ENCODE measurements at places on chromosomes 2 and 18.

DNA sequence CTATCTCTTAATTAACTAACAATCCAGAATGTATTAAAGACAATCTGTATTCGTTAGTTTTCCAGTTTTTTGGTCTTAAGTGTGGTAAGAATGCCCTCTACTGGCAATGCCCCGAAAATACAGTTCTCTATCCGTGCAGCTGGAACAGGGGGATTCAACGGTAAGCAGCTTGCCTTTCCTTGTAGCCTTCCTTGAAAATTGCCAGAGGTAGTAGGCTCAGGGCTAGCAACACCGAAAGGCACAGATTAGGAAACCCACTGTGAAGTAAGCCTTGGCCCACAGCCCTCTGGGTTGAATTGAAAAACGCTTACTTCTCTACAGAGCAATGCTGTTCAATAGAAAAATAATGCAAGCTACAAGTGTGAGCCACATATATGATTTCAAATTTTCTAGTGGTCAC, 17.1 kb upstream of the VPS4B start:
- H3K27me3 ChIP-seq, result no peaks in the 10 kb centered on the region
- no peak overlapping the region for H3K27ac ChIP-seq
- no peaks in the 10 kb centered on the region for H3K36me3 ChIP-seq
- DNase-seq, result peak; percentile 12

DNA sequence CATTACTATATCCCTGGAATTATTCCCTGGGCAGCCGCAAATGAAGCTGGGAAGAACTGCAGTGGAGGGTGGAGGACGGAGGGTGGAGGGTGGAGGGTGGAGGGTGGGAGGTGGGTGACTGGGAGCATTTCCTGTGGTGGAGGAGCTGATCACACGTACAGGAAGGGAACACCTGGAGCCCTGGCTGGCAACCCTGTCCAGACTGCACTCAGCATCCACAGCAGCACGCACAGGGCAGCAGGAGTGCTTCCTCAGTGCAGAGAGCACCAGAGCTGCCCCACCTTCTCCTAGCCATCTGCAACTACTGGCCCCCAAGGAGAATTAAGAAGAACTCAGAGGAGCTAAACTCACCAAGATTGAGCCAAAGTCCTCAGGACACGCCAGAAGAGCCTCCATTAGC, 249.9 kb downstream of the EIPR1 start:
- peak overlapping the region; percentile 92 for H3K27ac ChIP-seq
- H3K36me3 ChIP-seq, result no peaks in the 10 kb centered on the region
- H3K4me3 ChIP-seq, result peak overlapping the region; percentile 52
- peaks cover 60% of the 10 kb centered on the region for H3K4me1 ChIP-seq
- DNase-seq, result peak; percentile 39

- H3K4me1 ChIP-seq, result peaks cover 15% of the 10 kb centered on the region
- no peak overlapping the region for H3K27ac ChIP-seq
- H3K4me3 ChIP-seq, result no peak overlapping the region
- H3K36me3 ChIP-seq, result no peaks in the 10 kb centered on the region
- H3K27me3 ChIP-seq, result no peaks in the 10 kb centered on the region
- DNase-seq, result no peak
Measured at GRCh38 chr2:46160326-46160725, 136.9 kb upstream of the EPAS1 start.

DNA sequence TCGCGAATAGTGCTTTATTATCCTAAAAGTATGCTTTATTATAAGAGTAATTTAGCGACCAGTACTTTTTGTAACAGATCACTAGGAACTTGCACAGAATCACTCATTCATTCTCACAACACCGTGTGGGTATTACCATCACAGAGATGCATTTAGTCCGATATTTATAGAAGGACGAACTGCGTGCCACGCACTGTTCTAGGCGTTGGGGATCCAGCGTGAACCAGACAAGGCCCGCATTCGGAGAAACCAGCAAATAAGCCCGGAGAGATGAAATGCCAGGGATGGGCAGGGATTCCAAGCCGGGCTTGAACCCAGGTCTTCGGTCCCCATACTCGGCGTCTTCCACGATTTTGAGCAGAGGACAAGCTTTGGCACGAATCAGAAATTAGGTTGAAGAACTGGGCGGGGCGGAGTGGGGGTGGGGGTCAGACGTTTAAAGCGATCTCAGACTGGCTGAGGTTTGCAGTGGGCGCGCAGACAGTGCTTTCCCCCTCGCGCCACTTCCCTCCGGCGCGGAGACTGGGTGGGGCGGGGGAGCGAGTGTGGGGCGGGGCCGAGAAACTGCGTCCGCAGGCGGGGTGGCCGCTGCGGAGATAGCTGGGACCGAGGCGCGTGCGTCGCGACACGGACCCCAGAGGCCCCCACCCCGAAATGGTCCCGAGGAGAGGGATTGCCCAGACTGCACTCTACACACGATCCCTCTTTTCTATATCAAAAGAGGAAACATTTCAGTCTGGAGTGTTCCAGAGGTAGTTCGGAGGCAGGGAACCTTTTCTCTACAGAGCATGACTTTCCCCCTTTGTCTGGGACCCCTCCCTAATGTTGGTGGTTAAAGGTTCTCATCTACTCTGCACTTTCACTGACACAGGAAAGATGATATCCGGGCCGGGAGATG, 1.1 kb upstream of the CXCR4 start:
- H3K4me1 ChIP-seq, result peaks cover 40% of the 10 kb centered on the region
- H3K36me3 ChIP-seq, result peaks cover 19% of the 10 kb centered on the region
- peak; percentile 88 for DNase-seq

GRCh38 chr2:49582946-49583345, 428.6 kb upstream of the FSHR start:
- H3K27me3 ChIP-seq, result peaks cover 5% of the 10 kb centered on the region
- H3K36me3 ChIP-seq, result no peaks in the 10 kb centered on the region
- no peaks in the 10 kb centered on the region for H3K4me1 ChIP-seq

DNA sequence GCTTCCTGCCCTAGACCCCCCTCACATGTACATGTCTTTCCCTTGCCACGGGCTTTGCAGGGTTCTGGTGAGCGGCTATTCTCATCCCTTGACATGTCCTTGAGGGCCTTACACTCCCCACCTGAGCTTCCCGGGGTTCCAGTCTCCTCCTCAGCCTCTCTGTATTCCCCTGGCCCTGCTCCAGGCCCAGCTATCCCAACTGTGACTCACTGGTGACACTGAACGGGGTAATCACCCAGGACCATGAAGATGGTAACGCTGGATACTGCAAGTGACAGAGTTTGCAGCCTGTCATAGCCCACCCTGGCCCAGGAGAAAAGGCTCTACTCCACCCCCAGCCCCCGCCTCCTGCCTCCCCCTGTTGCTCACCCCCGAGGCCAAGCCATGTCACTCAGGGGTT, 27.3 kb downstream of the KIF3C start:
- no peaks in the 10 kb centered on the region for H3K27me3 ChIP-seq
- no peak for DNase-seq
- no peaks in the 10 kb centered on the region for H3K36me3 ChIP-seq
- no peak overlapping the region for H3K27ac ChIP-seq
- H3K4me1 ChIP-seq, result peaks cover 5% of the 10 kb centered on the region
- H3K4me3 ChIP-seq, result no peak overlapping the region

GRCh38 chr2:60958800-60959199, 58.7 kb upstream of the PEX13 start:
- no peak overlapping the region for H3K27ac ChIP-seq
- DNase-seq, result no peak
- H3K4me1 ChIP-seq, result peaks cover 11% of the 10 kb centered on the region
- H3K4me3 ChIP-seq, result no peak overlapping the region
- no peaks in the 10 kb centered on the region for H3K36me3 ChIP-seq
- no peaks in the 10 kb centered on the region for H3K27me3 ChIP-seq

DNA sequence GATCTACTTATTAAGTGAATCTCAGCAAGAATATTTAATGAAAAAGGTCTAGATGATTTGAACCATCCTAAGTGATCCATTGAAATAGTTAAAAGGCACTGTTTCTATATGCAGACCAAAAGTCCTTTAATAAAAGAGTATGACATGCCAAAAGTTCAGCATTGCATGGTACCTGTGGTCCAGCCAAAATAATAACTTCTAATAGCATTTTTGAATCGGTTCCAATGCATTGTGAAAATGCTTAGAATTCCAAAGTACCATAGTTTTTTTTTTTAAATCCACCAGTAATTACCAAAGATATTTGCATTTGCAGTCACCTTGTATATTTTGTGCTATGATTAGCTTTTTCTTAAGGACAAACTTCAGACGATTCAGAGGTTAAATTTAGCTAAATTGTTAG, 79.9 kb downstream of the NYAP2 start:
- no peak for DNase-seq
- H3K4me3 ChIP-seq, result no peak overlapping the region
- H3K4me1 ChIP-seq, result peaks cover 6% of the 10 kb centered on the region
- H3K27me3 ChIP-seq, result no peaks in the 10 kb centered on the region
- H3K36me3 ChIP-seq, result no peaks in the 10 kb centered on the region

DNA sequence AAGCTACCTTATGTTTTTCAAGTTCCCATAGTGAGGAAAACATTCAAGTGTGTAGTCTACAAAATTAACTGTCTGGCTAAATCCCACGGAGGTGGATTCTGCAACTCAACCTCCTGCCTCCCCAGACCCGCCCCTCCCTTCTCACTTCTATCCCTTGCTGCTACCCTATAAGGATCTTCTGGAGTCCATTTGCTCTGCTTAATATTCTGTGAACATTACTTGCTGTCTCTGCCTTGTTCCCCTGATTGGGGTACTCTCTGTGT, 163.2 kb downstream of the KCNE4 start:
- H3K27me3 ChIP-seq, result no peaks in the 10 kb centered on the region
- no peak for DNase-seq
- no peak overlapping the region for H3K4me3 ChIP-seq
- H3K4me1 ChIP-seq, result no peaks in the 10 kb centered on the region
- no peaks in the 10 kb centered on the region for H3K36me3 ChIP-seq
- H3K27ac ChIP-seq, result no peak overlapping the region

DNA sequence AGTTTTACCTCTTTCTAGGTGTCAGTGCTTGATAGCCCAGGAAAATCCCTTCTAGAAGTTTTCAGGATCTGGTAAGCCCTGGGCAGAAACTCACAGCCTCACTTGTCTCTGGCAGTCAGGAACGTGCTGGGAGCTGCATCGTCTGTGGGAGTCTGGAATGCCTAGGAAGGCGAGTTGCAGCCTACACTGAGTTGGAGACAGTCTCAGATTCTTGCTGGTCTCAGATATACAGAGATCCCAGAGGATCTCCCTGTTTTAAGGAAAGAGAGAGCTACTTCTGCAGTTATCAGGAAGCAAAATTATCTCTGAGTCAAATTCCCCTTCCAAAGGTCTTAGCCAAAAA, 104.4 kb upstream of the CDC42EP3 start:
- no peak for DNase-seq
- H3K4me3 ChIP-seq, result no peak overlapping the region
- no peaks in the 10 kb centered on the region for H3K36me3 ChIP-seq

GRCh38 chr18:13222856-13223281, 4.3 kb downstream of the LDLRAD4 start:
- no peak for DNase-seq
- H3K27me3 ChIP-seq, result no peaks in the 10 kb centered on the region
- no peak overlapping the region for H3K27ac ChIP-seq

DNA sequence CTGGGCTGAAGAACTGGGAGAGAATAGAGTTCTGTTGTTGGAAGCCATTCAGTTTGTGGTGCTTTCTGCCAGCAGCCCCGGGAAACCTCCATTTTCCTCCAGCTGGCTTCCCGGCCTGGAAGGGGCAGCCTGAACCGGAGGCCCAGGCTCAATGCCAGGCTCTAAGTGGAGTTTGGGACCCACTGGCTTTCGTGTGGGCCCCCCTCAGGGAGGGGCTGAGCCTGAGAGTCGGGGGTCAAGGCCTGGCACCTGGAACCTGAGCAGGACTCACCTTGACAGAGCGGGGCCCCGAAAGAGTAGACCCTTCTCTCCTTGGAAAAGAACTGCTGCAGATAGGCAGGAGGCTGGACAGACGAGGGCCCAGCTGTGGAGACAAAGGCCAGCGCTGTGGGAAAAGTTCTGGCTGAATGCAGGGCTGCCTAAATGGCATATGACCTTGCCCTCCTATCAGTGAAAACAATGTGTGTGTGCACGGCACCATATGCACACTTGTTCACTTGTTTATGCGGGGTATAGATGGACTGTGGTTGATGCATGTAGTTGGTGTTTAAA, 34.8 kb upstream of the ASB18 start:
- DNase-seq, result no peak
- H3K4me3 ChIP-seq, result no peak overlapping the region
- H3K27me3 ChIP-seq, result no peaks in the 10 kb centered on the region
- H3K36me3 ChIP-seq, result no peaks in the 10 kb centered on the region

- no peaks in the 10 kb centered on the region for H3K27me3 ChIP-seq
- no peaks in the 10 kb centered on the region for H3K36me3 ChIP-seq
- H3K27ac ChIP-seq, result peak overlapping the region; percentile 42
- no peak overlapping the region for H3K4me3 ChIP-seq
- DNase-seq, result peak; percentile 40
Measured at GRCh38 chr2:168545439-168546082, 89.5 kb downstream of the CERS6 start.

GRCh38 chr2:166115589-166115988, 12.2 kb downstream of the SCN1A start:
- H3K27ac ChIP-seq, result no peak overlapping the region
- H3K4me3 ChIP-seq, result no peak overlapping the region
- H3K4me1 ChIP-seq, result no peaks in the 10 kb centered on the region
- no peaks in the 10 kb centered on the region for H3K36me3 ChIP-seq
- H3K27me3 ChIP-seq, result no peaks in the 10 kb centered on the region

GRCh38 chr18:12373771-12374116, 3.3 kb downstream of the AFG3L2 start:
- H3K27me3 ChIP-seq, result no peaks in the 10 kb centered on the region
- no peaks in the 10 kb centered on the region for H3K36me3 ChIP-seq
- H3K4me1 ChIP-seq, result peaks cover 3% of the 10 kb centered on the region
- H3K27ac ChIP-seq, result no peak overlapping the region
- H3K4me3 ChIP-seq, result no peak overlapping the region
- no peak for DNase-seq

DNA sequence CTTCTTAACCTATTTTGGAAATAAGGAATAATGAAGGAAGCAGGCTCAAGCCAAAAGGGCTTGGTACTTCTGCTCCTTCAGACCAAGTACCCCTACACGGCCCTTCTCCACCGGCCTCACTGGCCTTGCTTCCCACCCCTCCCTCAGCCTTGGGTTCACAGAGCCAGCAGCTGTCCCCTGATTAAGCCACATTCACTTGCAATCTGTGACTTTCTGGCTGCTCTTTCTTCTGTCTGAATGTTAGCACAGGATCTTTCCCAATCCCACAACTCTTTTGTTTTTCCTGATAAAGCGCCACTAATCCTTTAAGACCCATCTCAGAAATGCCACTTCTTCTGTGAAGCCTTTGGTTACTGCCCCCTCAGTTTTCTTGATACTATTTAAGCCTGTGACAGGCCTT, 52.4 kb downstream of the REEP1 start:
- H3K4me3 ChIP-seq, result no peak overlapping the region
- no peaks in the 10 kb centered on the region for H3K36me3 ChIP-seq
- no peak overlapping the region for H3K27ac ChIP-seq
- peaks cover 21% of the 10 kb centered on the region for H3K4me1 ChIP-seq
- 0 out of 2 replicates have a peak, but pooled peaks cover 2% of the 10 kb centered on the region for H3K27me3 ChIP-seq

DNA sequence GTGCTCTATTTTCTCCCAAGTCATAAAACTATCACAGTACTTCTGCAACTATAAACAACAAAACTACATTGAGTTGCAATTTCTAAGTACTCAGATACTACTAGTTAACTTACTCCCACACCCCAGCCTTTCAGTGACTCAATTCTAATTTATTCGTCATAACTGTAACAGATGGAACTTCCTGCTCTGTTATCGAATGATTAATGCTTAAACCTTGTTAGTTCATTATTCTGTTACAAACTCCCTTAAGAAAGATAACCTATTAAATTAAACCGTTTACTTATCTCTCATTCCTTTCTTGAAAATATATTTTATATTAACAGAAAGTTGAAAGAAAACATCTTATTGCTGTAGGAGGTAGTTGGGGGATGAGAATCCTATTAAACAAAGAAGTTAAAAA, 17.0 kb downstream of the TNFAIP6 start:
- H3K36me3 ChIP-seq, result no peaks in the 10 kb centered on the region
- H3K27ac ChIP-seq, result no peak overlapping the region
- no peaks in the 10 kb centered on the region for H3K4me1 ChIP-seq
- no peak for DNase-seq
- H3K4me3 ChIP-seq, result no peak overlapping the region

All from SJCRH30 (cell line).